ENCODE measurements at places on chromosomes 12 and 14. TPM values are rescaled to one million over a fixed set of nuclear protein-coding genes. Genes with fewer than 3 reads are reported as not detected.

GRCh38 chr14:51129130-51129529, 34.2 kb upstream of the TRIM9 start:
- H3K27me3 ChIP-seq, result no peaks in the 10 kb centered on the region
- no peak for DNase-seq
- no peak overlapping the region for H3K27ac ChIP-seq
- H3K36me3 ChIP-seq, result no peaks in the 10 kb centered on the region
- H3K4me3 ChIP-seq, result no peak overlapping the region

SLC2A14 gene
- total RNA-seq, result 4.3 TPM

HSPB8 gene
- not detected for total RNA-seq

VWF gene
- not detected for total RNA-seq

DNA sequence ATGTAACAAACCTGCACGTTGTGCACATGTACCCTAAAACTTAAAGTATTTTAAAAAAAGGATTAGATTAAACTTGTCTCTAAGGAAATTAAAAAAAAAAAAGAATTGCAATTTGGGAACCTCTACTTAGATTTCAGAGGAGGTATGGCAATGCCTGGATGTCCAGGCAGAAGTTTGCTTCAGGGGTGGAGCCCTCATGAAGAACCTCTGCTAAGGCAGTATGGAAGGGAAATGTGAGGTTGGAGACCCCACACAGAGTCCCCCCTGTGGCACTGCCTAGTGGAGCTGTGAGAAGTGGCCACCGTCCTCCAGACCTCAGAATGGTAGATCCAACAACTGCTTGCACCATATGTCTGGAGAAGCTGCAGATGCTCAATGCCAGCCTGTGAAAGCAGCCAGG, 279.6 kb upstream of the CCDC196 start:
- DNase-seq, result no peak
- no peak overlapping the region for H3K4me3 ChIP-seq
- no peaks in the 10 kb centered on the region for H3K36me3 ChIP-seq
- no peaks in the 10 kb centered on the region for H3K27me3 ChIP-seq

TECPR2 gene
- 11.4 TPM for total RNA-seq

VRTN gene
- not detected for total RNA-seq

LTBR gene
- 2.2 TPM for total RNA-seq

DNA sequence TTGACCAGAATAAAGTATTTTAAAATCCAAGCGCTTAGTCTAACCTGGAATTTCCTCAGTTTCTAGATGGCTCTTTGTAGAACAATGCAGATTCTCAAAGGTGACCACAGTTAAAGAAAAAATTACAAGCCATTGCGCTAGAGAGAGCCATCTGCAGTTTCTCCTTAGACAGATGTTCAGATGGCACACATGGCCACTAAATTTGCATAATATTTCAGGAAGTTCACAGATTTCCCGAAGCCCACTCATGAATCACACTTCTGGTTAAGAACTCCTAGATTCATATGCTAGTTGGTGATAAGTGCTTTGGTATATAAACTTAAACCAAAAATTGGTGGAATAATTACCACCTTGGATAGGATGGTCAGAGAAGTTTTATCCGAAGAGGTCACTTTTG, 749 bp downstream of the AKAP3 start:
- H3K27ac ChIP-seq, result peak overlapping the region; percentile 80
- no peak for DNase-seq
- H3K36me3 ChIP-seq, result no peaks in the 10 kb centered on the region
- peaks cover 14% of the 10 kb centered on the region for H3K4me1 ChIP-seq
- no peaks in the 10 kb centered on the region for H3K27me3 ChIP-seq

GRCh38 chr14:52069307-52070050, 620 bp upstream of the NID2 start:
- H3K4me1 ChIP-seq, result peaks cover 12% of the 10 kb centered on the region
- peak; percentile 10 for DNase-seq
- H3K36me3 ChIP-seq, result no peaks in the 10 kb centered on the region
- H3K4me3 ChIP-seq, result peak overlapping the region; percentile 50

DNA sequence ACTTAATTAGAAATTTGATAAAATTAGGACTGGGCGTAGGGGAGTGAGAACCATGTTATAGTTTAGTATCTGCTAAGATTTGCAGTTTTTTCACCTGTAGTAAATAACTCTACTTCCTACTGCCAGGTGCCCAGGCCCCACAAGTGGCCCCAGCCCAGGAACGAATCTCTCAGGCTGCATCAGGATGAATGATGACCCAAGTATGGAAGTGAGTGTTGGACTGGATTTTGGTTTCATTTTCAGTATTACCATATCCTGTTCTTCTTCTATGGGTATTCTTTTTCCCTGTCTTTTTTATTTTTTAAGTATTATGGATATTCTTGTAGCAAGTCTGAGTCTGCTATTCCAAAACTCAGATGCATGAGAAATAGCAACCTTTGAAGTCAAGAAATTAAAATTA, 120.3 kb upstream of the BCAT1 start:
- H3K36me3 ChIP-seq, result peaks cover 68% of the 10 kb centered on the region
- H3K4me1 ChIP-seq, result no peaks in the 10 kb centered on the region
- DNase-seq, result no peak
- H3K4me3 ChIP-seq, result no peak overlapping the region

GRCh38 chr14:90288651-90289355, 32.5 kb downstream of the PSMC1 start:
- peaks cover 83% of the 10 kb centered on the region for H3K36me3 ChIP-seq
- no peaks in the 10 kb centered on the region for H3K27me3 ChIP-seq
- H3K4me3 ChIP-seq, result no peak overlapping the region
- no peak for DNase-seq
- no peaks in the 10 kb centered on the region for H3K4me1 ChIP-seq

DNA sequence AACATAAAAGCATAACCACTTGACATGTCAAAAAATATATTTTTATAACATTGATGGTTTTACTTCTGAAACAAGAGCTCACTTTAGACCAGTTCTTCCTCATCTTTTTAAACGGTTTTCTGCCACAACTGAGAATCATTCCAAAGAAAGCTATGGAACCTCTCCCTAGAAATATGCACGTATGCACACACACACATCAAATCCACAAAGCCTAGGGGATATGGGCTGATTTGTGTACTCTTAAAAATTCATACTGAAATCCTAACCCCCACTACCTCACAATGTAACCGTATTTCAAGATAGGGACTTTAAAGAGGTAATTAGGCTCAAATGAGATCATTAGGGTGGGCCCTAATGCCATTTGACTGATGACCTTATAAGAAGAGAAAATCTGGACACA, 19.3 kb downstream of the TMCC3 start:
- no peaks in the 10 kb centered on the region for H3K36me3 ChIP-seq
- no peak for DNase-seq

DNA sequence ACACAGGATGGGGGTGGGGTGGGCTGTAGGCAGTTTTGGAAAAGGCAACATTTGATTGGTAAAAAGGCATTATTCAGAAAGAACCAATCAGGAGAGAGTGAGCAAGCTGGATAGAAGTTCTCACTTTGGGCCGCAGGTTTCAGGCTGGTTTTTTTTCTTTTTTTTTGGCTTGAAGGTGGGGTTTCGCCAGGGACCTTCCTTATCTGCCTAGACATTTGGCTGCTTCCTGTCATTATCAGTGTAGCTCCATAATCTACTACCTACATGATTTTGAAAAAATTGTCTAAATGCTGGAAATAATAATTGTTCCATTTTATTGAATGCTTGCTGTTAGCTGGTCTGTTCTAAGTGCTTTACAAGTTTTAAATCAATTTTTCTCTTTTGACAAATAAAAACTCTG, 649.0 kb downstream of the TMTC2 start:
- H3K27me3 ChIP-seq, result no peaks in the 10 kb centered on the region
- H3K36me3 ChIP-seq, result no peaks in the 10 kb centered on the region
- no peak overlapping the region for H3K27ac ChIP-seq
- H3K4me1 ChIP-seq, result no peaks in the 10 kb centered on the region
- no peak overlapping the region for H3K4me3 ChIP-seq
- no peak for DNase-seq

STYK1 gene
- total RNA-seq, result 0.23 TPM

GRCh38 chr14:51353901-51354300, 113.9 kb downstream of the TMX1 start:
- no peak for DNase-seq
- no peak overlapping the region for H3K4me3 ChIP-seq
- no peak overlapping the region for H3K27ac ChIP-seq
- H3K27me3 ChIP-seq, result no peaks in the 10 kb centered on the region
- no peaks in the 10 kb centered on the region for H3K4me1 ChIP-seq

DNA sequence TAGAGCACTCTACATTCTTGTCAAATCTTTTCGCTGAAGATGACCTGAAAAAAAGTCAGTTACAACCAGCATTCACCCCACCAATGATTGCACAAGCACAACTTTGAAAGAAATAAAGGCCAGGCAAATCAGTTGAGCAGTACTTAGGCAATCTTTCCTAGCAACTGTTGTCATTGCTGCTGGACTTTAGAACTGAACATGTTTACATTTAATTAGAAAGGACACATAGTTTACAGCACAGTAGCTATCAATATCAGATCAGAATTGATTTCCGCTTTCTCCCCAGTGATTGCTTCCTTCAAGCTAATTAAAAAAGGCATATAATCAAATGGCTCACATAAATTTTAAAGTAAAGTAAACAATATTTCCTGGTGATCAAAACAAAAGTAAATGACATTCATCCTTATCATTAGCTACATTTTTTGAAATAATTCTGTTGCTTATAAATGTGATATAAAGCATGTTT, 128.4 kb downstream of the FOXA1 start:
- no peaks in the 10 kb centered on the region for H3K27me3 ChIP-seq
- DNase-seq, result no peak

- no peak for DNase-seq
- no peaks in the 10 kb centered on the region for H3K36me3 ChIP-seq
- no peak overlapping the region for H3K4me3 ChIP-seq
- no peaks in the 10 kb centered on the region for H3K4me1 ChIP-seq
- no peak overlapping the region for H3K27ac ChIP-seq
These were observed 256.6 kb downstream of the BTG1 start for GRCh38 chr12:91889059-91889458.

DNA sequence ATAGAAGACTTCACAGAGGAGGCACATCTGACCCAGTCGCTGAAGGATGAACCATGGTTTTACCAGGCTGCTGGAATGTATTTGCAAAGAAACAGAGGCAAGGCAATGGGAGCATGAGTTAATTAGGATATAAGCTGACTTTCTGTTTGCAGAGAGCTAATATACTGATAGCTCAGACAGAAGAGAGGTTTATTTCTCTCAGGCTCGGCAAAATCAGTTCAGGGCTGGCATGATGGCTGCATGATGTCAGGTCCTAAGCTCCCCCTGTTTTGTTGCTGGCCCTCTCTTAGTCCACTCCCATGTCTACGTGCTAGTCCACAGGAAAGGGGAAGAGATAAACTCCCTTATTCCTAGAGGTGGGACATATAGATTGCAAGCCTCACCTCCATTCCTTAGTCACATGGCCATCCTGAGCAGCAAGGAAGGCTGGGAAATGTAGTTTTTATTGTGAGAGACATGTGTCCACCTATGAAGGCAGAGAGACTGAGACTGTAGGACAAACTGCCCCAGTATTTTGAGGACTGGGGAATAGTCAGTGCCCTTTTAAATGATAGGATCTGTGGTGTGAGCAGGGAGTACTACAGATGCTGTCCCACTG, 224.5 kb downstream of the VRK1 start:
- no peak for DNase-seq
- H3K36me3 ChIP-seq, result no peaks in the 10 kb centered on the region
- H3K4me1 ChIP-seq, result no peaks in the 10 kb centered on the region

SLC2A3 gene
- total RNA-seq, result 116 TPM

- no peak overlapping the region for H3K4me3 ChIP-seq
- H3K36me3 ChIP-seq, result no peaks in the 10 kb centered on the region
- H3K27me3 ChIP-seq, result no peaks in the 10 kb centered on the region
- DNase-seq, result no peak
- no peak overlapping the region for H3K27ac ChIP-seq
These were observed 1395.1 kb downstream of the LRFN5 start for GRCh38 chr14:43001731-43002130.

- no peaks in the 10 kb centered on the region for H3K4me1 ChIP-seq
- H3K36me3 ChIP-seq, result no peaks in the 10 kb centered on the region
- no peaks in the 10 kb centered on the region for H3K27me3 ChIP-seq
- DNase-seq, result no peak
- H3K27ac ChIP-seq, result no peak overlapping the region
These were observed 91.7 kb upstream of the DIO3 start for GRCh38 chr14:101469382-101470247.

DNA sequence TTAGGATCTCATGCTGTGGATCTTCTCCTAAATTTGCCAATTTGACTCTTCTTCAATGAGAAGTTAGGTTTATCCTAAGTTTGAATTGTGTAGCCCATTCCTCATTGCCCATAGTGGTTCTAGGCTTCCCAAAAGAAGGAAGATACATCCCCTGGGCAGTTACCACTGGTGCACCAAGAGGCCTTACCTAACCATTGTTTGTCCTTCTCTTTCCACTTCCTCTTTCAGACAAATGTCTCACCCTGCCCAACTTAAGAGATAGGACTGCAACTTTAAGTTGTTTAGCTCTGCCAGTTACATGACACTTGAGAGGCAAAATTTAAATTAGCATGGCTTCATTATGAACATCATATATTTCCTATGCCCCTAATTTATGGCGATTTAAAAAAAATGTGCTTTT, 9.4 kb upstream of the KCNH3 start:
- H3K36me3 ChIP-seq, result no peaks in the 10 kb centered on the region
- H3K4me1 ChIP-seq, result no peaks in the 10 kb centered on the region
- no peak overlapping the region for H3K4me3 ChIP-seq
- no peaks in the 10 kb centered on the region for H3K27me3 ChIP-seq
- DNase-seq, result no peak
- no peak overlapping the region for H3K27ac ChIP-seq

- H3K27me3 ChIP-seq, result no peaks in the 10 kb centered on the region
- H3K4me3 ChIP-seq, result no peak overlapping the region
- no peaks in the 10 kb centered on the region for H3K4me1 ChIP-seq
- H3K36me3 ChIP-seq, result no peaks in the 10 kb centered on the region
These were observed 424.5 kb downstream of the FOXG1 start for GRCh38 chr14:29191092-29191491.

DNA sequence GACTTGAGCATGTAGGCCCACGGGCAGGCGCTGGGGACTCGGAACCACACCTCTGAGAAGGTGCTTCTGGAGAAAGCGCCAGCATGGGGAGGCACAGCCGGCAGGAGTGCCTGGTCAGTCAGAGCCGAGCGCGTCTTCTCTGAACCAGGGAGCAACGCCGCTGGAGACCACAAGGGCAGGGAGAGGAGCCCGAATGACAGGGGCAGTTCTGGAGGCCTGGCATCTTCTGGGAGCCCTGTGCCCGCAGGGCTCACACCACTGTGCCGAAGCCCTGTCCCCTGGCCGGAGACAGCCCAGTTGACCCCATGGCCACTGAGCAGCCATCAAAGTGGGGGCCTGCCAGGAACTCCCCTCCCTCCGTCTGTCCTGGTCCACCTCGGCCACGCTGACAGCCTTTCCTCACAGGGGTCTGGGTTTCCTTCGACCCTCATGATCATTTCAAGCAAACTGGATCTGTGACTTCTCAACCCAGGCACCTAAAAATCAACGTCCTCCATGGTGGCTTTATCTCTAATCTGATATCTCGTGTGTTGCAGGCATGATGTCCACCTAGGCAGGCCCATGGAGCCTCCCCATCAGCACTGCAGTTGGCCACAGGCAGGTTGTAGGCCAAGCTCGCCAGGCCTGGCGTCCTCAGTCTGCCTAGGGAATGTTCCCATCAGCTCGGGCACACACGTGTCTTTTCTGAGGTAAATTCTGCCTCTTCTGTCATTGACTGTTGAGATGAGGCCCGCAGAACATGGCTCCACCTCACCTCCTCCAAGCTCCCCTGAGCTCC, 299.3 kb upstream of the RTL1 start:
- DNase-seq, result no peak
- H3K36me3 ChIP-seq, result no peaks in the 10 kb centered on the region
- no peaks in the 10 kb centered on the region for H3K27me3 ChIP-seq
- no peak overlapping the region for H3K4me3 ChIP-seq
- H3K27ac ChIP-seq, result no peak overlapping the region
- no peaks in the 10 kb centered on the region for H3K4me1 ChIP-seq

PLA2G1B gene
- total RNA-seq, result not detected
